ENCODE measurements at places on chromosomes 16 and 17. TPM values are rescaled to one million over a fixed set of nuclear protein-coding genes. Genes with fewer than 3 reads are reported as not detected.

The INCA1 gene
- 0.44 TPM for total RNA-seq

The QPRT gene
- total RNA-seq, result not detected

The RASL10B gene
- 0.09 TPM for total RNA-seq

The GRAPL gene
- not detected for total RNA-seq

The PMP22 gene
- total RNA-seq, result 0.44 TPM

The CACNG5 gene
- total RNA-seq, result not detected

The TMEM100 gene
- total RNA-seq, result 1.1 TPM

The PIPOX gene
- total RNA-seq, result not detected

The ABAT gene
- total RNA-seq, result 2.4 TPM

The GDPD3 gene
- 1.5 TPM for total RNA-seq

The OR1F1 gene
- not detected for total RNA-seq

The RAD51D gene
- 9.6 TPM for total RNA-seq

The FAM171A2 gene
- not detected for total RNA-seq

The LDHD gene
- total RNA-seq, result 0.30 TPM

Data from MCF 10A (cell line).